Fibroblast of the aortic adventitia (primary cell): ENCODE measurements at places on chromosomes 13 and 19. TPM values are rescaled to one million over a fixed set of nuclear protein-coding genes. Genes with fewer than 3 reads are reported as not detected.

CGB8 gene
- not detected in 2 replicates for total RNA-seq

GRCh38 chr13:110127986-110128511 lies 178.9 kb downstream of the COL4A1 start:
- DNase-seq, result peak; percentile 64

- DNase-seq, result no peak
Observed at GRCh38 chr19:46596008-46596407, 5.1 kb upstream of the CALM3 start.

- no peak for DNase-seq
Observed at GRCh38 chr13:98548230-98548629, 28.7 kb downstream of the STK24 start.

DNA sequence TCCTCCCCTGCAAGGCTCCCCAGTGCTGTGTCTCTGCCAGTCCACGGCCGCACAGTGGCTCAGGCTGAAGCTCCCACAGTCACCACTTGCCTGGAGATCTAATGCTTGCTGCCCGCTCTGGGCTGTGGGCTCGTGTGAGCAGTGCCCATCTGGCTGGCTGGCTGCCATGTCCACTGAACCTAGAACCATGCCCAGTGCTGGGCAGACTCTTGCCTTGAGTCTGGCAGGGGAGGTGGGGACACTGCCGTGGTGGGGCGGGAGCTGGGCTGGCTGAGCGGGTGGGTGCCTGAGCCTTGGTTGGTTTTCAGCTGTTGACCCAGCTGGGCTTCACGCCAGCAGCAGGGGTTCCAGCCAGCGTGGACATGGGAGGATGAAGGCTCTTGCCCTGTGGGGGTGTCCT lies 52.3 kb downstream of the CRTC1 start:
- DNase-seq, result no peak

OR10H1 gene
- total RNA-seq, result not detected in 2 replicates

GRCh38 chr13:29423050-29423449 lies 172.4 kb downstream of the SLC7A1 start:
- no peak for DNase-seq

- peak; percentile 38 for DNase-seq
Observed at GRCh38 chr19:16160943-16161560, 12.3 kb downstream of the CIB3 start.

DNA sequence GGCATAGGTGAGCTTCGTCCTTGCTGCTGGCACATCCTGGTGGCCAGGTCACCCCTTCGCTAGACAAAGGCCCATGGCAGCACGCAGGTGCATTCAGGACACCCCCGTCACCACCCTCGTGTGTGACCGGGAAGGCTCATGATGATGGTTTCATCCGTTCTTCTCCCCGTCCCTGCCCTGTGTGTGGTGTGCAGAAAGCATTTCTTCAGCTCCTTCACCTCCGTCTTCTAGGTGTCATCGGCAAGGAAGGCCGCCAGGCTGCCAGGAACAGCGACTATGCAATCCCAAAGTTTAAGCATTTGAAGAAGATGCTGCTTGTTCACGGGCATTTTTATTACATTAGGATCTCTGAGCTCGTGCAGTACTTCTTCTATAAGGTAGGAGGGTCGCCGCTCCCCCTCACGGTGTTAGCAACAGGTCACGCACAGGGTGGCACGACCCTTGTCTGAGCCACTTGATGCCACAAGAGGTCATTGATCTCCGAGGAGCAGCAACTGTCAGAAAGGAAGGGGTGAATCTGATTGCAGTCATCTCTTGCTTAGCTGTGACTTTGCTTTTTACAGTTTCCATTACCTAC lies 111.0 kb upstream of the MCF2L start:
- no peak for DNase-seq

IL27RA gene
- 0.63 and 0.82 TPM in 2 replicates for total RNA-seq

- no peak for DNase-seq
Observed at GRCh38 chr19:2942928-2943640, 1.7 kb downstream of the ZNF77 start.

DNA sequence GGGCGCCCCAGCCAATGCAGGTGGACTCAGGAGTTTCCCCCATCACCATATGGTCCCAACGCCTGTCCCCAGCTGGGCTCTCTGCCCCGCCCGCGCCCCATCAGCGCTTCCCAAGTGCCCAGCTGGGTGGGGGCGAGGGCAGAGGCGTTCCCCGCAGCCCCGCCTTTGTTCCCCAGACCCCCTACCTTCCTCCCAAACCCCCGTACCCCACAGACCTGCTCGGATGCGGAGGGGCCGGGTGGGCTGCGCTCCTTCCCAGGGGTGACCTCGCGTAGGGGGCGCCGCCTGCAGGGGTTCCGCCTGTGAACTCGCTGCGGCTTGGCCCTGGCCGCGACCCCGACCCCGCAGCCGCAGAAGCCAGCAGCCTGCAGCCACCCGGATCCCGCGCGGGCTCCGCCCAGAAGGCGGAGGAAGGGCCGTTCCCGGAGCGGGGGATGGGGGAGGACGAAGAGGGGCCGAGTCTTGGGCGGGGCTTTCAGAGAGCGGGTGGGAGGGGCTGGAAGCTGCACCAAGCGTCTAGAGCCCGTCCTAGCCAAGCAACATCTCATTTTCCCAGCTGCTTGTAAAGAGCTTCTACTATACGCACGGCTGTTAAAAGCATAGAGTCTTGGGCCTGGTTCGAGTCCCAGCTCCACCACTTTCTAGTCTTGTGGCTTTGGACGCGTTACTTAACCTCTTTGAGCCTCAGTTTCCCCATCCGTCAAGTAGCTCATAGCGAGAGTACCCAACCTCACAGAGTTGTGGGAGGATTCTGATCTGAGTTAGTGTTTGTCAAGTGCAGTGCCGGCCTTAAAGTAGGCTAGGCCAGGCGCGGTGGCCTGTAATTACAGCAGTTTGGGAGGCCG lies at the start of gene RAB3D:
Gene RAB3D (minus strand): TSS at position 404 of the 845 bp plus-strand sequence. CDS start 2,258 bp downstream, outside the sequence.
- peak; percentile 87 for DNase-seq

TJP3 gene
- total RNA-seq, result not detected in 2 replicates

GRCh38 chr19:40392894-40393517 lies 3.0 kb upstream of the HIPK4 start:
- DNase-seq, result no peak

APOE gene
- total RNA-seq, result 1.6 and 309 TPM in 2 replicates

GDF15 gene
- total RNA-seq, result 23.8 and 27.6 TPM in 2 replicates

- peak; percentile 84 for DNase-seq
Observed at GRCh38 chr19:2474232-2475017, 1.5 kb upstream of the GADD45B start.

DNA sequence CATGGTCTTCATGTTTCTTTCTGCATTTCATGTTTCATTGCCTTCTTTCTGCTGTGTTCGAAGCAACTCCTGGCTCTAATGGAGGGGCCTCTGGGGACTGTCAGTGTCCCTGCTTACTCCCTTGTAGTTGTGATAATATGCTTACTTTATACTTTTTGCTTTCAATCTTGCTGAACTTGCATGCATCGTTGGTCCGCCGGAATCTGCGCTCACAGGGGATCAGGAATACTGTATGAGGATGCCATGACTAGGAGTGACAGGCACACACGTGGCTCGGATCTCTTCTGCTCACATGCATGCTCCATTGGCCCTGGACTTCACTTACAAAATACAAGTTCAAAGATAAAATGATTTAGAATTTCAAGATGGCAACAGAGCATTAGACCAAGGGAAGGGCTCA lies 108.8 kb downstream of the SIPA1L3 start:
- no peak for DNase-seq

GRCh38 chr13:59680429-59681024 lies 483.2 kb downstream of the DIAPH3 start:
- DNase-seq, result peak; percentile 58

DNA sequence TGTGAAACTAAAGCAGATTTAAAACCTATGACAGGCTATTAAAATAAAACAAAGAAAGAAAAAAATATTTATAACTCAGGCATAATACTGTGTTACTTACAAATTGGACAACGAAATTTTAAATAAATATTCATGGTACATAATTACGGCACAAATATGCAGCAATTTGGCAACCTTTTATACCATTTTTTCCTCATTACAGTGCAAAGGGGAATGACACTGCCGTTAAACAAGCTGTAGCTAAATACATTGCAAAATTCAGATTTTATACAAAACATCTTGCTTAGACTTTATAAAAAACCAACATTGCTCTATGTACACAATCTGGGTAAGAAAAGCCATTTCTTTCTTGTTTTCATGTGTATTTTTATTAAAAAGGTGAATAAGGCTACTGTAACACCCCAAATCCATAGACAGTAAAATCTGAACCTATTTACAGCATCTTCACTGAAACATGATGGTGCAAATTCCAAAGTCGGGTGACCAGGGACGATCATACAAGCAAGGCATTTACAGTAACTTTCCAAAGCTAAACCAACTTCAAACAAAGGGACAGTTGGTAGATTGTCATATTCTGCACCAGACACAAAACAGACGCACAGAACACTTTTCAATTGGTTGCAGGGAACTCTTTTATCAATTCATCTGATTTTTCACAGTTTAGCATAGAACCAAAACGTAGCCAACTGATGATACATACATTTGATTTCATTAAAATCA lies 45.5 kb downstream of the EFNB2 start:
- DNase-seq, result no peak

HSH2D gene
- not detected in 2 replicates for total RNA-seq

- DNase-seq, result no peak
Observed at GRCh38 chr19:13817018-13817614, 21.9 kb downstream of the ZSWIM4 start.

- DNase-seq, result peak; percentile 78
Observed at GRCh38 chr19:51473009-51473707, 5.2 kb upstream of the CEACAM18 start.

FSTL3 gene
- total RNA-seq, result 14.8 and 148 TPM in 2 replicates

DNA sequence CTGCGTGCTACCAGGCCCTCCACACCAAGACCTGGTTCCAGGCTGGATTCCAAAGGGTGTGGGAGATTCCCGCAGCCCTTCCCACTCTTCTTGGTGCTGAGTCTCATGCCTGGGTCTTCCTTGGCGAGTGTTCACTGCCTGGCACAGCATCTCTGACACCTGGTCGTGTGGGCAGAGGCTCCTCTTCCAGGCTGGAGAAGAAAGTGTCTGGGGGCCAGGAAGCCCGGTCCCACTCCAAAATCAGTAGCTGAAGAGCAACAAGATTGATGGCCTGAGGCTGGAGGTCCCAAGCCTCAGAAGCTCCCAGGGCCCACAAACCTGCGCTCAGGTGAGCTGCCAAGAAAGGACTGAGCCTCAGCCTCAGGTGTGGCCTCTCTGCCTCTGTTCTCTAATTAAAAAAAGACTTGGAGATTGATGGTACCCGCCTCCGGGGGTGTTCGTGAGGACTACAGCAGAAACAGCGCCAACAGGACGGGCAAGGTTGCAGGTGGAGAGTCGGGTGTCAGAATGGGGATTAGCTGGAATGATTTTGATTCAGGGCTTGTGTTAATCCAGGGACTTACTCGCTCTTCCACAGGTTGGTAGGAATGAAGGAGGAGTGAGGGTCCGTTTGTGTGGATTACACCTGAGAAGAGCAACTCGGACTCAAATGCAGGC lies 217.5 kb downstream of the TEX29 start:
- no peak for DNase-seq

AMH gene
- 0.81 and 1.8 TPM in 2 replicates for total RNA-seq

- DNase-seq, result no peak
Observed at GRCh38 chr19:35437406-35437951, 10.6 kb upstream of the FFAR2 start.

- DNase-seq, result no peak
Observed at GRCh38 chr13:61960981-61961380, 545.3 kb upstream of the PCDH20 start.

- no peak for DNase-seq
Observed at GRCh38 chr13:44244288-44244687, 129.3 kb upstream of the SERP2 start.

GNG8 gene
- not detected in 2 replicates for total RNA-seq

DNA sequence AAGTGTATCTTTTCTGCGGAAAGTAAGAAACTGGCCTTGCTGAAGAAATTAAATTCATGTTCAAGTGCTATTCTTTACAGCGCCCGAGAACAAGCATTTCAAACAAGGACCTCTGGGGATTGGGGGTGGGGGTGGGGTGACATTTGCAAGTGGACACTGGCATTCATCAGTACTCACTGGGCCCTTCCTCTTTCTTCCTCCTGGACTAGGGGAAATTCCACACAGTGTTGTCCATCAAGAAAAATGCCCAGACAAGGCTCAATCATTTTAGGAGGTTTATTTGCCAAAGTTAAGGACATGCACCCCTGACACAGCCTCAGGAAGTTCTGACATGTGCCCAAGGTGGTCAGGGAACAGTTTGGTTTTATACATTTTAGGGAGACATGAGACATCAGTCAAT lies 22.9 kb upstream of the OR10H1 start:
- no peak for DNase-seq

GRCh38 chr19:35248310-35249145 lies at the start of gene LSR:
LSR (plus strand) TSS chr19:35249002; CDS start chr19:35249023, 21 bp downstream.
- DNase-seq, result no peak

DNA sequence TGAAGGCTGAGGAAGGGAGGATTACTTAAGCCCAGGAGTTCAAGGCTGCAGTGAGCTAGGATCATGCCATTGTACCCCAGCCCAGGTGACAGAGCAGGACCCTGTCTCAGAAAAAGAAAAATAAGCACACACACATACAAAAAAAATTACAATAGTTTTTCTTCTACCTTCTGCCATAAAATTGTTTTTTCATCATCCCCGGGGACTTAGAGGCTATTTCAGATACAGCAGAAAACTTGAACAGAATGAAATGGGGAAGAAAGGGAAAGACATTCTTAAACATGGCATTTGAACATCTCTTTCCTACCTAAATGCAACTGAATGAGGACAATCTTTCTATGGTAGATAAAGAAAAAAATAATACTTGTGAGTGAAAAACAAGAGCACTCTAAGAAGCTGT lies 109.1 kb downstream of the KCTD12 start:
- DNase-seq, result no peak

DNA sequence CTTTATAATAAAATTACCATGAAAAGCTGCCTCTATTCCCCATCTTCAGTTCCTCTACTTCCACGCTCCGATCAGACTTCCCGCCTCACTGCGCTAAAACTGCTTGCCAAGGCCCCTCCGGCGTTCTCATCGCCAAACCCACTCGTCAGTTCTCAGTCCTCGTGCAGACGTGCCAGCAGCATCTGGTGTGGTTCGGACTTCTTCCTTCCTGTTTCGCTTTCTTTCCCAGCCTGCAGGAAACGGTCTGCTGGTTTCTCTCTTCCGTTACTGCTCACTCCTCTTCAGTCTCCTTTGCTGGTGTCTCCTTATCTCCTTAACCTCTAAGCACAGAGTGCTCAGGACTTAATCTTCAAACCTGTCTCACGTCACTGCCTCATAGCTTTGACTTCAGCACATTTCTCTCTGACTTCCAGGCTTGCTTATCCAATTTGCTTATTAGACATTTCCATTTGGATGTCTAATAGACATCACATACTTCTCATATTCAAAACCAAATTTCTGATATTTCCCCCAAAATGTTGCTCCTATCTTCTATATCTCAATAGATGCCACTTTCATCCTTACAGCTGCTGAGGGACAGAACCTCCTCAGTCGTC lies 40.3 kb downstream of the RCBTB2 start:
- DNase-seq, result peak; percentile 77

DNA sequence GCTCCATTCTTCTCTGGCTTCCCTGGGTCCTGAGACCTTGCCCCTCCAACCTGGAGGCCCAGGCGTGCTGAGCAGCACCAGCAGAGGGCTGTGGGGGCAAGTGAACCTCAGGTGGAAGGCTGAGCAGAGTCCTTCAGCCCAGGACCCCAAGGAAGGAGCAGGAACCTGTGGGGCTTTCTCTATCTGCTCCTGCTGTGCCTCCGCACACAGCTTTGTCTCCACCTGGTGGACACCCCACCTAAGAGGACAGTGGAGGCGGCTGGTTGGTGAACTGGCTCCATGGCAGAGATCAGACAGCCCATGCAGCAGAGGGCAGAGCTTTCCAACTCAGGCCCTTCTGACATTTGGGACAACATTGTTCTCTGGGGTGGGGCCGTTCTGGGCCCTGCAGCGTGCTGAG lies 19.7 kb downstream of the ZFR2 start:
- no peak for DNase-seq
